ENCODE measurements at places on chromosomes 16 and 17.
A peak's percentile ranks its signal among the peaks of the same experiment; 100 is the strongest.

DNA sequence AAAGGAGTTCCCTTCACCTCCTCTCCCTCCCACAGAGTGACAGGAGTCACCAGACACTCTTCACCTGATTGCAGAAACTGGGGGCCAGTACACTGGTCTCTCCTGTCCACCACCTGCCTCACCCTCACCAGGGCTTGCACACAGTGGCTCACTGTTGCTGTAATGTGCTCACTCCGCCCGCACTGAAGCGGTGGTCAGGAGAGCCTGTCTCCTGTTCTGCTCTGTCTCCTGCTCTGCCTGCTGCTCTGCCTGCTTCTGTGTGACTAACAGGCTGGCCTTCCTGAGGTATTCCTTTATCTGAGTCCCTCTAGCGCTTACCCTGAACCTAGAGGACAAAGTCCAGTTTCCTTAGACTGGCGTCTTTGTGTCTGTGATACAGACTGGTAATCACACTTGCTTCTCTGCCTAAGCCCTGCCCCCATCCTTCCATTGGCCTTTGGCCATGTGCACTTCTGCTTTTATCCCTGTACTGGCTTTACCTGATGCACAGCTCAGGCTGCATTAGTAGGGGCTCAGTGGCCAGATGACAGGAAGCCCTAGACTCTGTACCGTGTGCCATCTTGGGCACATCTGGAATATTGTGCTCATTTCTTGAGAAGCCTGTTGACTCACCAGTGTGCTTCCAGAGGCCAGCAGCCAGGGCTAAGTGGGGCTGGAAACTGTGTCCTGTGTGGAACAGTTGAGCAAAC lies 13.3 kb downstream of the PROCA1 start:
- no peak for DNase-seq

GRCh38 chr17:50332196-50332595 lies 13.7 kb upstream of the XYLT2 start:
- no peak for DNase-seq

DNA sequence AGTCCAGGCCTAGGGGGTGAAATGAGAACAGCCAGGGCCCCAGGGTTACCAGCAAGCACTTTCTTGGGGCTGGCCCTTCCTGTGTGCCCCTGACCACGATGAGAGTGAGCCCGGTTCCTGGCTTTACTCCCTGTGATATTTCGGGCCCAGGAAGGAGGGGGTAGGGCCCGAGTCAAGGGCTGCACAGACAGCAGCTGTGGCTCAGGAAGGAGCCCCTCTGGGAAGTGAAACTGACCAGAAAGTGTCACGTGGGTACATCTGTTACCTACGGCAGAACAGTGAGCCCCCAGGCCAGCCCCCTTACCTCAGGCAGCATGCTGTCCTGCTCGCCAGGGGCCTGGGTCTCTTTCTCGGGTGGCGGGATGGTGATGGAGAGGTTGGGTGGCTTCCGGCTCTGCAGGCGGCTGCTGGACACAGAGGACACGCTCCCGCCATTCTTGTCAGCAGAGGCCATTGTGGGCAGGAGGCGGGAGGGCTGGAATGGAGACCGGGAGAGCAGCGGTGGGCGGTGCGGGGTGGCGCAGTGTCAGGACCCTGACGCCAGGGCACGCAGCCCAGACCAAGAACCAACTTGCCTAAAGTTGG lies 13.8 kb downstream of the AANAT start:
- no peak for DNase-seq

GRCh38 chr17:57946798-57947358 lies 8.3 kb downstream of the CUEDC1 start:
- DNase-seq, result peak; percentile 4

DNA sequence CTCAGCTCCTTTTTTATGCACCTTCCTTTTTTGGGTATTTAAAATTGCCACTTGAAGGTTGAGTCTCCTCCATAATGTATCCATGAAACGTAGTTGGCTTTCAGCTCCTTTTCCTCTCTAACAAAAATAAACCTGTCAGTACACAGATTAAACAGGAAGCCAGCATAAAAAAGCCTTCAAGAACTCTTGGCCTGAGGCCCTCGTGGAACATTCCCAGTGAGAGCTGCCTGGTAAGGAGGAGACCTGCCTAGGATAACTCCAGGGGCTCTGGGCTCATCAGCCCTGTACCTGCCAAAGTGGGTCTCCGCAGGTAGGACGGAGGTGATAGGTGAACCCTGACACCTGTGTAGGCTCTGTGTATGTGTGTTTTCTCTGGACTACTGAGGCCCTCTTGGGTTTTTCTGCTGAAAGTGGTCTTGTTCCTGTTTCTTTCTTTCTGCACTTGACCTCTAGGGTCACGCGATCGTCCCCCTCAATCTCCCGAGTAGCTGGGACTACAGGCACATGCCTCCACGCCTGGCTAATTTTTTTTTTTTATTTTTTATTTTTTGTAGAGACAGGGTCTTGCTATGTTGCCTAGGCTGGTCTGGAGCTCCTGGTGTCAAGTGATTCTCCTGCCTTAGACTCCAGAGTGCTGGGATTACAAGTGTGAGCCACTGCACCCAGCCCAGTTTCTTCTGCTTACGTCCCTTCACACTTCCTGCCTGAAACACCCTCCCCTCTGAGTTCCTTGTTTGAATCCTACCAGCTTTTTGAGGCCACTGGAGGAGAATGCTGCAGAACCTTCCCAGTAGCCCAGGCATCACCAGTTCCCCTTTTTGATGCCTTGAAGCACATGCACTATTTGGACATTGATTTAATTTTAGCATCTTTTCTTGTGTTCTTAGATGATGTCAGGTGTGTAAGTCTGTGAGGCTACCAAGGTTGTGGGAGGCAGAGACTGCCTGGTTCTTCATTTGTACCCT lies 9.8 kb downstream of the PGS1 start:
- no peak for DNase-seq

DNA sequence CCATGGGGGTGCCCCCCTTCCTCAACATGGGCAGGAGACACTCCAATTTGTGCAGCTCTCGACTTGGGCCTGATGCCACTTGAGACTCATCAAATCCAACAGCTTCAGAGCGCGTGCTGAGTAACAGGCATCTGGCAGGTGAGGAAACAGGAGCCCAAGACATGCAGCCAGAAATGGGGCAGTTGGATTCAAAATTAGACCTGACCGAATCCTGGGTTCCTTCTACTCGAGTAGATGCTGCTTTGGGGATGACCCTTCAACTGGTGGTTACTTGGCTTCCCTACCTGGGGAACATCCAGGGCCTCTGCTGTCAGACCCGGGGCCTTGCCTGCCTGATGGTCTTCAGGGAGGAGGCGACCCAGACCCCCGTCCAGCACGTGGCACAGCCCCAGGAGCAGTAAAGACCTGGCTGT lies 488 bp upstream of the NTN3 start:
- DNase-seq, result no peak

DNA sequence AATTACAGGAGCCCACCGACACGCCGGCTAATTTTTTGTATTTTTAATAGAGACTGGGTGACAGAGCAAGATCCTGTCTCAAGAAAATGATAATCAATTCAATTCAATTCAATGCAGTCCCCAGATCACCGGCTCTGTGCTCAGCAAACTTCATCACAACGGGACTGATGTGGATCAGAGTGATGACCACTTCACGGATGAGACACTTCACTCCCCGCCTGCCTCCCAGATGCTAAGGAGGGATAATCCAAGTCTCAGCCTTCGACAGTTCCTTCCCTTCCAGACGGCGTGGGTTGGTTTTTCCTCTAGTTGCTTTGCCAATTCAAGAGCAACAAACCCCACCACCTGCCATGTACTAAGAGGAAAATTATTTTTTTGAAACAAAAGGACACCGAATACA lies 93.8 kb downstream of the ZDHHC7 start:
- no peak for DNase-seq

DNA sequence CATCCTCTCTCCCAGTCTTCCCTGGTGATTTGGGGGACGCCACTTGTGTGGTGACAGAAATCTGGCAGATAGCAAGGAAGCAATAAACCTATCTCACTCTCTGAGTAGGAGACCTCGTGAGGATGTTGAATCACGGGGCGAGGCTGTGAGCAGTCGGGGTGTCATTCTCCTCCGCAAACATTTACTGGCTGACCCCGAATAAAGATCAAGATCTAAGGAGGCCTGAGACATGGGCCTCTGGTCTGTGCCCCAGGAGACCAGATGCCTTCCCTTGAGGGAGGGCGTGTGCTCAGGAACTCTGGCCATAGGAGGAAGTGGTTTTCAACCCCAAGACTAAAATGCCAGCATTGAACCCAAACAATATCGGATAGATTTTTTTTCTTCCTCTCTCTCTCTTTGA lies 53.1 kb downstream of the FOXL1 start:
- DNase-seq, result no peak

GRCh38 chr16:78742501-78743283 lies 643.2 kb downstream of the WWOX start:
- peak; percentile 84 for DNase-seq

DNA sequence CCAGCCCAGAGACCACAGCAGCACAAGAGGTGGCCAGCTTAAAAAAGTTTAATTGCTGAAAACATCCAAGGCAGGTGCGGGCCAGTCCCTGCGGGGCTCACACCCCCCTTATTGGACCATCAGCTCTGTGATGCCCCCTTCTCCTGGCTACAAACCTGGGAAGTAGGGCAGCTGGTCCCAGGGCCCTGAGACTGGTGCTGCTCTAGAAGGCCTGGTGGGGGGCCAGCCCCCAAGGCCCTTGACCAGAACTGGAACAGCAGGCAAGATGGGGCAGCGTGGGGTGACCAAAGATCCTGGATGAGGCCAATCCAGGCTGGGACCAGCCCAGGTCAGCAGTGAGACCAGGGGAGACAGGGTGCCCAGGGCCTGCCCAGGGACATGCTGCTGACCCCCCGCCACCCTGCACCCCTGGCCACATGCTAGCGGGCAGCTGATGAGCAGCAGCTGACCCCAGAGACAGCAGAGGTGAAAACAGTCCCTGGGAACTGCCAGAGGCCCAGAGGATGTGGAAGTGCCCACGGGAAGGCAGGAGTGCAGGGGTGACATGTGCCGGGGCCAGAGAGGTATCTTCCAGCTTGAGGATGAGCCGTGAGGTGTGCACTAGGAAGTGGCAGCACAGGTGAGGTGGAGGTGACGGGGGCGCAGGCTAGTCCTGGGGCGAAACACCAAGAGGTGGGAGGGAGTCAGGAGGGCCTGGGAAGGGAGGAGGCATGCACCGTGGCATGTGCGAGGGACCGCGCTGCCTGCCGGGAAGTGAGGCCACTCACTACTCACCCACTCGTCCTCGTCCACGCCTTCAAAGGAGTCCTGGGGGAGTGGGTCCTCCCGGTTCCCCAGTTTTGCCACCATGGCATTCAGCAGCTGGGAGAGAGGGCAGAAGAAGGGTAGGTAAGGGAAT lies 3.6 kb upstream of the PAM16 start:
- DNase-seq, result no peak

GRCh38 chr16:47241061-47241460 lies 97.3 kb upstream of the NETO2 start:
- no peak for DNase-seq

DNA sequence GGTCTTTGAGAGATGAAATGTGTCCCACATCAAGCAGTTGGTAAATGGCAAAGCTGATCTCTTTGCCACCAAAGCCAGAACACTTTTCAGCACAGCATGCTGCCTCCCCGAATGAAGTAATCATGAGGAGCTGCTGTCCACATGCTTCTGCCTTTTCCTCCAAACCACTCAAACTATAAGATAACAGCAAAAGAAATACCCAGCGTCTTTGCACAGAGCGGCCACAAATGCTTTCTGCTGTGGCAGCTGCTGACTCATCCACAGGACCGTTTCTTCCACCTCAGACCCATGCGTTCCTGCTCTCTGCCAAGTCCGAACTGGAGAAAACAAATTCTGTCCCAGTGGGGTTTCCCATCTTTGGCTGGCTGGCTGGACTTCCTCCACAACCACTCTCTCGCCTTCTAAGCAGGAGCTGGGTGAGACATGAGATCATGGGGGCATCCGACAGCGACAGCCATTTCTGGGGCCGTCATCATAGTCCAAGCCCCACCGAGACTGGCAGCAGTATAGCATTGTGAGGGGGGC lies 27.1 kb downstream of the TBC1D3B start:
- DNase-seq, result no peak

DNA sequence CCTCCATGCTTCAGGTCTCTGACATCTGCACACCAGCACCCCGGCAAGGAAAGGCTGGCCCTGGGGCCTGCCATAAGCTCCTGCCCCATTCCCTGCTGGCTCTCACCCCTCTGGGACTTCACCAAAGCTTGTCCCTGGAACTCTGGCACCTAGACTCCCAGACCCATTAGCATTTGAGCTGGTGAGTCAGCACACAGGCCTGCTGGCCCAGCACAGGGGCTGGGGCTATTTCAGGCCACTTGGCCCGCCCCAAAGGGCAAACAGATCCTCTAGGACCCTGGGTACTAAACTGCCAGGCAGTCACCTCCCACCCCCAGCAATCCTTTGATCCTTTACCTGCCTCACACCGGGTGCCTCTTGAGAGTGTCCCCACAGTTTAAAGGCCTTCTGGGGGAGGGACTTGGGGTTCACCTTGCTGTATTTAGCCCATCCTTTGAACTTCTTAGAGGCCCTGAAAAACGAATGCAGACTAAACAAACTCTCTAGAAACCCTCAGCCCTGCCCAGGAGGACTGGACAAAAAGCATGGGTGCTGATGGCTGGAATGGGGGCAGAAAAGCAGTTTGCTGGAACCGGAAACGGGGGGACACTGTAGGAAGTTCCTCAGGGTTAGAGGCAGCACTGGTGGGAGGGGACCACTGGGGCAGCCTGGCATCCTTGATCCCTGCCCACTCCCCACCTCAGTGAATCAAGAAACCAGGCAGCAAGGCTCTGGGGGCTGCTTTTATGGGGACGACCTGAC lies 3.2 kb upstream of the SAMD14 start:
- DNase-seq, result no peak

DNA sequence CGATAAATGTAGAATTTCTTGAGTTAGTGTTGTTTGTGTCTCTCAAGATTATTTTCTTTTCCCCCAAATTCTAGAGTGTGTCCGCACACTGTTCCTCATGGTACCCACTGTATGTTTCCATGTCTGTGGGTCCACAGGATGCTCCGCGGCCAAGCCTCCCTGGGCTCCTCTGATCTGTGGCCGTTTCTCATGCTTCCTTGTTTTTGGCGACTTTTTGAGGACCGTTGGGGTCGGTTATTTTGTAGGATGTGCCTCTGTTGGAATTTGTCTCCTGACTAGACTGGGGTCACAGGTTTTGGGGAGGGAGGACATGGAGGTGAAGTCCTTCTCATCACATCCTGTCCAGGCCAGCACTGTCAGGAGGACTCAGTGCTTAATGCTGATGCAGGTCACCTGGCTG lies 140.0 kb downstream of the LAT start:
- DNase-seq, result no peak

- no peak for DNase-seq
Observed at GRCh38 chr16:88377961-88378360, 4.8 kb upstream of the ZNF469 start.

GRCh38 chr17:76369804-76370203 lies 14.6 kb upstream of the SPHK1 start:
- no peak for DNase-seq

GRCh38 chr16:81931927-81932326 lies 79.3 kb downstream of the SDR42E1 start:
- DNase-seq, result no peak

DNA sequence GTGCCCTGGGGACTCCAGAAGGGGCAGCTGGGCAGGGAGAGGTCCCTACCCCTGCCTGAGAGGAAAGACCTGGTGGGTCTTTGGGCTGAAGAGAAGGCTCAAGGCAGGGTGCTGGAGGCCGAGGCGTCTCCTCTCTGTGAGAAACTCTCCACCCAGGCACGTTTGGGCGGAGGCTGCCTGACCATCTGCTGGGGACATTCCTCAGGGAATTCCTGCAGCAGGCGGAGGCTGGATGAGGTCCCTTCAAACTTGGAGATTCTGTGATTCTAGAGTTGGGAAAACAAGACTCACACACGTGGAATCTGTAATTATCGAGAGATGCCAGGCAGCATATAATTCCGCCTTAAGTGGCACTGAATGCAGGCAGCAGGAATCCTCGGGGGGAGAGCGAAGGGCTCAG lies 21.1 kb upstream of the PHF12 start:
- DNase-seq, result no peak
